ENCODE measurements at places on chromosomes 1 and 21.

- H3K27me3 ChIP-seq, result no peaks in the 10 kb centered on the region
- H3K27ac ChIP-seq, result no peak overlapping the region
- no peak for DNase-seq
- H3K4me3 ChIP-seq, result no peak overlapping the region
These were observed 83.1 kb upstream of the ERRFI1 start for GRCh38 chr1:8109216-8109615.

DNA sequence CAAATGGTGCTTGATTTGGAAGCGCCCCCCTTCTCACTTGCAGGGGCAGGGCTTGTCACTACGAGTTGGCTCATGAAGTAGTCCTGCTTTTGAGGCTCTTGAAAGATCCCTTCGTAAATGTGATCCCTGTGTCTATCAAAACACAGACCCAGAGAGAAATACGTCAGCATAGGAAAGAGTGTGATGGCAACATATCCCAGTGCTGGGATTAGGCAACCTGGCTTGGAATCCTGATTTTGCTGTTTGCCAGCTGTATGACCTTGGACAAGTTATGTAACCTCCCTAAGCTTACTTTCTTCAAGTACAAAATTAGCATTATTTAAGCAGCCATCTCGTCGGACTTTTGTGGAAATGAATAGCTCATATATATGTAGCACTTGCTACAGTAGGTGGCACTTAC, 228.4 kb downstream of the ATG4C start:
- no peaks in the 10 kb centered on the region for H3K36me3 ChIP-seq
- H3K4me3 ChIP-seq, result no peak overlapping the region
- no peak for DNase-seq

DNA sequence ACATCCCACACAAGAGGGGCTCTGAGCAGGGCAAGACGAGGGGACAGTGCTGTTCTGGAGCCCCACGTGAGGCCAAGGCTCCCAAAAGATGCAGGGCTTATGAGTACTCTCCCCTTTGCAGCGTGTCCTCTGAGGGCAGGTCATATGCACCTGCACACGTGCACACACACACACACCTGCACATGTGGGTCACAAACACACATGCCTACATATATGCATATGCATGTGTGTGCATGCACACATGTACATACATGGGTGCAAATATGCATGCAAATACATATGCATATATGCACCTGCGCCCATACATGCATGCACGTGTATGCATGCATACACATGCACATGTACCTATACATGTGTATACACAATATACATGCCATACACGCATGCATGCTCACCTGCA, 197.9 kb downstream of the NPHP4 start:
- H3K27ac ChIP-seq, result no peak overlapping the region
- H3K27me3 ChIP-seq, result no peaks in the 10 kb centered on the region
- no peaks in the 10 kb centered on the region for H3K36me3 ChIP-seq
- no peak overlapping the region for H3K4me3 ChIP-seq

DNA sequence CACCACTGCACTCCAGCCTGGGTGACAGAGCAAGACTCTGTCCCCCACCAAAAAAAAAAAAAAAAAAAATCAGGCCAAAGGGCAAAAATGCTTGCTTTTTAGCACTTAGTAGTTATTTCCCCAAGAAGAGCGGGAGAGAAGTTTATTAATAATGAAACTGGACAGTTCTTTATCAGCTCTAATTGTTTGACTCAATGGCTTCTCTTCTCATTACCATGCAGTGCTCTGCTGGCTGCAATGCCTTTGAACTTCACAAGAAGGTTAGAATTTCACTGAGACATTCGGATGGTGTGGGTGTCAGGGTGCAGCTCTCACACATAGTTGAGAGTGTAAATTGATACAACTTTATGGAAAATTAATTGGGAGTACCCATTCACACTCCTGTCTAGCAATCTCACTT, 63.7 kb downstream of the EDARADD start:
- no peak overlapping the region for H3K27ac ChIP-seq
- H3K27me3 ChIP-seq, result no peaks in the 10 kb centered on the region
- no peaks in the 10 kb centered on the region for H3K36me3 ChIP-seq
- no peak for DNase-seq
- no peaks in the 10 kb centered on the region for H3K4me1 ChIP-seq
- no peak overlapping the region for H3K4me3 ChIP-seq

- DNase-seq, result no peak
- H3K4me1 ChIP-seq, result peaks cover 3% of the 10 kb centered on the region
- no peak overlapping the region for H3K4me3 ChIP-seq
- H3K36me3 ChIP-seq, result no peaks in the 10 kb centered on the region
These were observed 25.3 kb upstream of the BTG2 start for GRCh38 chr1:203280061-203280460.

DNA sequence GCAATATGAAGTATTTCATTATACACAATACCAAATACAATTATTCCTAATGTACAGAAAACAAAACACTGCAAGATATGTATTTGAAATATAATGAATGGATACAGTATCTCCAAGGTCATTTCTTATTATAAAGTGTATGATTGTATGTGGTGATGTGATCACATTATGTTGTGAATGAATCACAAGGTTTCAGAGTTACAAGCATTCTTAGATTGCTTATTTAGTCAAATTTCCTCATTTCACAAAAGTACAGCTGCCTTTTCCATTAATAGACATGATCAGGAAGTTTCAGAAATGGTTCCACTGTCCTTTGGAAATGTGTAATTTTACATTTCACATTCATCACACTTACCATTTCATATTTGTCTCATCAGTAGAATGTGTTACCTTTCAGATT, 28.3 kb upstream of the NEK7 start:
- no peaks in the 10 kb centered on the region for H3K4me1 ChIP-seq
- no peaks in the 10 kb centered on the region for H3K36me3 ChIP-seq
- no peaks in the 10 kb centered on the region for H3K27me3 ChIP-seq
- H3K27ac ChIP-seq, result no peak overlapping the region
- no peak overlapping the region for H3K4me3 ChIP-seq
- no peak for DNase-seq

- H3K36me3 ChIP-seq, result no peaks in the 10 kb centered on the region
- H3K4me3 ChIP-seq, result no peak overlapping the region
- no peak for DNase-seq
- no peak overlapping the region for H3K27ac ChIP-seq
These were observed 51.5 kb downstream of the MIGA1 start for GRCh38 chr1:77830946-77831345.

DNA sequence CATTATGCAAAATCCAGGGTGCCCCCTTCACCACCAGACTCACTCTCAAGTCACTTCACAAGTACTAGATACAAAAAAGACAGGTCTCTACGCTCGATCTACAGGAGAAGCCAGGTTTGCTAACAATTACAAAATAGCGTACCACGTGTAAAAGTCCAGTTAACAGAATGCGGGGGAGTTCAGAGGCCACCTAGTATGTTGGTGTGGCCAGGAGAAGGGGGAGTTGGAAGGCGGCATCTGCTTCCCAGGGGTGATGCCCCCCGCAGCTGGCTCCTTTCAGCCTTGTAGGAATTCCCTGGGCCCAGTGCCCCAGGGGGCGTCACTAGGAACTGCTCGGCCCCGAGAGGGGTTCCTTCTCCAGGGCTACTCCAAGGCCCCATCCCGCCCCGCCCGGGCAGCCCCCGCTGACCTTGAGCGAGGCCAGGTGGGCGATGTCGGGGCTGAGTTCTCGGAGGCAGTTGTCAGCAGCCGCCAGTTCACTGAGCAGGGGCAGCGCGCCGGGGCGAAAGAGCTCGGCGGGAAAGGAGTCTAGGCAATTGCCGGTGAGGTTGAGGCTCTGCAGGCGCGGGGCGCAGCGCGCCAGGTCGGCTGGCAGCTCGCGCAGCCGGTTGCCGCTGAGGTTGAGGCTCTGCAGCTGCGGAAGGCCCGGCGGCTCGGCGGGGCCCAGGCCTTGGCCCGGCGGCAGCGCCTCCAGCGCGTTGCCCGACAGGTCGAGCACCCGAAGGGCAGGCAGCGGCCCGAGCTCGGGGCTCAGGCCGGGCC, 664 bp downstream of the LRRC47 start:
- H3K4me3 ChIP-seq, result peak overlapping the region; percentile 86
- H3K4me1 ChIP-seq, result peaks cover 13% of the 10 kb centered on the region
- no peaks in the 10 kb centered on the region for H3K27me3 ChIP-seq

- H3K4me3 ChIP-seq, result no peak overlapping the region
- H3K27ac ChIP-seq, result no peak overlapping the region
- no peaks in the 10 kb centered on the region for H3K27me3 ChIP-seq
- no peak for DNase-seq
These were observed 53.3 kb upstream of the ERO1B start for GRCh38 chr1:236334893-236335545.

DNA sequence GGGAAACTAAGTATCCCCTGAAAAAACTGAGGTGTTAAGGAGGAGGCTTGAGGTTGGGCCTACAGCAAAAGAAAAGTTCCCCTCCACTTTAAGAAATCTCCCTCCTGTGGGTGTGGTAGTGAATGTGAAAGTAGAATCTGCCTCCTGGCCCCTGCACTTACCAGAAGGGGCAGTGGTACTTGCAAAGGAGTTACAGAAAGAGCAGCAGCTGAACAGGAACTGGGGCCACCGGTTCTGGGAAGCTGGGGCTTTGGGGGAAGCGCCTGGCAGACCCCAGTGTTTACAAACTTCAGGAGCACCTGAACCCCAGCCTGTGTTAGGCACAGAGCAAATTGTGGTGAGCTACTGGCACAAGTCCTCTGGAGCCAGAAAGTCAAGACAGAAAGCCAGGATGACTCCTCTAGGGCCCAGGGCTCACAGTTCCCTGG, 250.2 kb upstream of the FGGY start:
- no peak for DNase-seq
- H3K4me3 ChIP-seq, result no peak overlapping the region
- H3K27me3 ChIP-seq, result no peaks in the 10 kb centered on the region
- no peaks in the 10 kb centered on the region for H3K4me1 ChIP-seq
- peak overlapping the region; percentile 20 for H3K27ac ChIP-seq

- H3K4me1 ChIP-seq, result no peaks in the 10 kb centered on the region
- no peaks in the 10 kb centered on the region for H3K36me3 ChIP-seq
- H3K27me3 ChIP-seq, result no peaks in the 10 kb centered on the region
- no peak overlapping the region for H3K27ac ChIP-seq
These were observed 86.0 kb upstream of the MAP10 start for GRCh38 chr1:232718928-232719927.

DNA sequence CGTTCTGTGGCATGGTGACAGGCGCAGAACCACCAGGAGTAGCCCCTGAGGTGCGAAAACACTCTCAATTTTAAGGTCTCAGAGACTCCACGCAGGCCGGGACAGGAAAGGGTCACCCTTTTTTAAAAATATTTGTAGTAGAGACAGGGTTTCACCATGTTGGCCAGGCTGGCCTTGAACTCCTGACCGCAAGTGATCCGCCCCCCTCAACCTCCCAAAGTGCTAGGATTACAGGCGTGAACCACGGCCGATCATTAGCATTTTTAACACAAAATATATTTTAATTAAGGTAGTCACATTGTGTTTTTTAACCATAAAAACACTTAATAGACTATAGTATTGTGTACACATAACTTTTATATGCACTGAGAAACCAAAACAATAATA, 31.1 kb downstream of the ATP2B4 start:
- no peaks in the 10 kb centered on the region for H3K27me3 ChIP-seq
- DNase-seq, result no peak
- H3K4me1 ChIP-seq, result no peaks in the 10 kb centered on the region
- no peaks in the 10 kb centered on the region for H3K36me3 ChIP-seq
- peak overlapping the region; percentile 32 for H3K27ac ChIP-seq

GRCh38 chr1:42758641-42759040, 8.2 kb downstream of the P3H1 start:
- no peaks in the 10 kb centered on the region for H3K4me1 ChIP-seq
- no peak overlapping the region for H3K4me3 ChIP-seq
- H3K27me3 ChIP-seq, result no peaks in the 10 kb centered on the region
- no peak for DNase-seq

- no peak for DNase-seq
- H3K27ac ChIP-seq, result no peak overlapping the region
- no peak overlapping the region for H3K4me3 ChIP-seq
- H3K4me1 ChIP-seq, result no peaks in the 10 kb centered on the region
These were observed 53.9 kb upstream of the RBM15 start for GRCh38 chr1:110285316-110285715.

DNA sequence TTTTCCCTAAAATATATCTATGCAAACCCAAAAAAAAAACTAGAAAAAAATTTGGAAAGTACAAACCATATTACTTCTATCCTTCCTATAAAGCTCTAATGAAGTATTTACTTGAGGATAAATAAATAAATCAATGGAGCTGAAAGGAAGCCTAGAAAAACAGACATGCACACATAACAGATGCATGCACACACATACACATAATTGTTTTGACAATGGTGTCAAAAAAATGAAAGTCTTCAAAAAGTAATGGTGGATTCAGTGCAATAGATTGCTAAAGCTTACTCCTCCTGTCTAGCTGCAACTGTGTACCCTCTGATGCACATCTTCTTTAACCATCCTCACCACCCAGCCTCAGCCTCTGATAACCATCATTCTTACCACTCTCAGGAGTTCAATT, 521.9 kb upstream of the RGS18 start:
- H3K36me3 ChIP-seq, result no peaks in the 10 kb centered on the region
- no peak overlapping the region for H3K27ac ChIP-seq
- no peak overlapping the region for H3K4me3 ChIP-seq

- H3K4me3 ChIP-seq, result no peak overlapping the region
- DNase-seq, result no peak
- H3K27me3 ChIP-seq, result no peaks in the 10 kb centered on the region
- H3K4me1 ChIP-seq, result no peaks in the 10 kb centered on the region
- no peak overlapping the region for H3K27ac ChIP-seq
These were observed 68.4 kb upstream of the FBXO28 start for GRCh38 chr1:224045556-224045955.

- H3K27ac ChIP-seq, result no peak overlapping the region
- no peak for DNase-seq
- H3K4me1 ChIP-seq, result no peaks in the 10 kb centered on the region
These were observed 210.1 kb upstream of the NRIP1 start for GRCh38 chr21:15274701-15275485.

- no peak for DNase-seq
- peaks cover 11% of the 10 kb centered on the region for H3K4me1 ChIP-seq
- no peak overlapping the region for H3K4me3 ChIP-seq
- H3K27me3 ChIP-seq, result no peaks in the 10 kb centered on the region
- no peaks in the 10 kb centered on the region for H3K36me3 ChIP-seq
These were observed 1.3 kb upstream of the THAP3 start for GRCh38 chr1:6623269-6623965.

DNA sequence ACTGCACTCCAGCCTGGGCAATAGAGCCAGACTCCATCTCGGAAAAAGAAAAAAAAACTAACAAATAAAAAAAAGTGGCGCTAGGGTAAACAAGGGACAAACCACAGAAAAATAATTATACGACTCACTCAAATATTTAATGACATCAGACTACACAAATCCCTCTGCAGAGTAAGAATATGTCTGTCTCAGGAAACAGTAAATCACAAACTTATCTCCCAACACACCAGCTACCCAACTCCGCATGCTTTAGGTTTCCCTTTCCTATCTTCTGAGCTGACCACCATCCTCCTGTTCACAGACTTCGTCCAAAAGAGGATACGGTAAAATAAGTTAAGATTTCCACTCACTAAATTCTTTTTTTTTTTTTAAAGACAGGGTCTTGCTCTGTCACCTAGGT, 16.2 kb downstream of the WDR47 start:
- H3K27me3 ChIP-seq, result no peaks in the 10 kb centered on the region
- no peaks in the 10 kb centered on the region for H3K36me3 ChIP-seq
- DNase-seq, result no peak
- H3K4me3 ChIP-seq, result no peak overlapping the region

- H3K27ac ChIP-seq, result peak overlapping the region; percentile 36
- no peak overlapping the region for H3K4me3 ChIP-seq
- DNase-seq, result peak; percentile 20
- no peaks in the 10 kb centered on the region for H3K36me3 ChIP-seq
- H3K4me1 ChIP-seq, result no peaks in the 10 kb centered on the region
These were observed 154.6 kb downstream of the PLA2G4A start for GRCh38 chr1:186983327-186983726.

- no peak overlapping the region for H3K4me3 ChIP-seq
- no peak for DNase-seq
- no peaks in the 10 kb centered on the region for H3K36me3 ChIP-seq
- no peaks in the 10 kb centered on the region for H3K27me3 ChIP-seq
These were observed 177.3 kb upstream of the PLXNA2 start for GRCh38 chr1:208421486-208421885.
